ENCODE measurements at places on chromosomes 3 and 15. TPM values are rescaled to one million over a fixed set of nuclear protein-coding genes. Genes with fewer than 3 reads are reported as not detected.

Gene SEC22C
- 57.2 TPM for total RNA-seq

DNA sequence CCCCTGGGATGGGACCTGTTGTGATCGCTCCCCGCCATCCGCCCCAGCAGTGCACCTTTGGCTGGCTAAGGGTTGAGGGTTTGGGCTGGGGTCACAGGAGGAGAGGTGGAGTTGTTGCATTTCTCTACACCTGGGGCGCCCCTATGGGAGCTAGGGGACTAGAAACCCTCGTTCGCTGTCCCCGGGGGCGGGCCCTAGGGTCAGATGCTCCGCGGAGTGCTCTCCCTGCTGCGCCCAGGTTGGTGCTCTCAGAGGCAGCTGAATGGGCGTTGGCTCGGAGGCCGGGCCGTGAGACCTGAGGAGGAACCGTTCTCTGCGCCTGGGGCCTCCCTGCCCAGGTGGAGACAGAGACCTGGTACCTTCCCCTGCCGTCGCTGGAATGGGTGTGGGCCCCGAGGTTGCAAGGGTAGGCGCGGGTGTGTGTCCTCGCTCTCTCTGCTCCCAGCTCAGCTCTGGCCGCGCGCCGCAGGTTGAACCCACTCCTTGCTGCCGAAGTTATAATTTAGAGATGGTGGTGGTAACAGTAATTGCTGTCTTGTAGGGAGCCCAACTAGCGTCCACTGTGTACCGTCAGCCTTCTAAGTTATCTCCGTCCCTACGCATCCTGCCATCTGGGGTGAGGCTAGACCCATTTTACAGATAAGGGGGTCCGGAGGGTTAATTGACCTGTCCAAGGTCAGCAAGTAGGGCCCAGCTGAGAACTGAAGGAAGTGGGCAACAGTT lies 965 bp downstream of the FLNB start:
- no peak for DNase-seq

DNA sequence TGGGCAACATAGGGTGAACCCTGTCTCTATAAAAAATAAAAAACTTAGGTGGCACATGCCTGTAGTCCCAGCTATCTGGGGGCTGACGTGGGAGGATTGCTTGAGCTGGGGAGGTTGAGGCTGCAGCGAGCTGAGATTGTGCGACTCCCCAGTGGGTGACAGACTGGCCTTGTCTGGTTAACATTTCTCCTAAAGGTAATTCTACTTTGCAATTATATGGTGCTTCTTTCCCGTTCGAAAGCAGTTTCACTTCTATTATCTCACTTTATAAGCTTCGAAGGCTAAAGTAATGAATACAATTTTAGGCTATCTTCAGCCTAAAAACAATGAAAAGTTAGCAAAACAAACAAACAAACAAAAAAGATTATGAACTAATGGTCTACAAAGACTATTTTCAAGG lies 35.3 kb downstream of the COMMD2 start:
- no peak for DNase-seq

Gene SLC9C1
- not detected for total RNA-seq

Gene PTH1R
- total RNA-seq = 0.30 TPM

GRCh38 chr15:41160639-41161315 lies 44.7 kb upstream of the INO80 start:
- no peak for DNase-seq

DNA sequence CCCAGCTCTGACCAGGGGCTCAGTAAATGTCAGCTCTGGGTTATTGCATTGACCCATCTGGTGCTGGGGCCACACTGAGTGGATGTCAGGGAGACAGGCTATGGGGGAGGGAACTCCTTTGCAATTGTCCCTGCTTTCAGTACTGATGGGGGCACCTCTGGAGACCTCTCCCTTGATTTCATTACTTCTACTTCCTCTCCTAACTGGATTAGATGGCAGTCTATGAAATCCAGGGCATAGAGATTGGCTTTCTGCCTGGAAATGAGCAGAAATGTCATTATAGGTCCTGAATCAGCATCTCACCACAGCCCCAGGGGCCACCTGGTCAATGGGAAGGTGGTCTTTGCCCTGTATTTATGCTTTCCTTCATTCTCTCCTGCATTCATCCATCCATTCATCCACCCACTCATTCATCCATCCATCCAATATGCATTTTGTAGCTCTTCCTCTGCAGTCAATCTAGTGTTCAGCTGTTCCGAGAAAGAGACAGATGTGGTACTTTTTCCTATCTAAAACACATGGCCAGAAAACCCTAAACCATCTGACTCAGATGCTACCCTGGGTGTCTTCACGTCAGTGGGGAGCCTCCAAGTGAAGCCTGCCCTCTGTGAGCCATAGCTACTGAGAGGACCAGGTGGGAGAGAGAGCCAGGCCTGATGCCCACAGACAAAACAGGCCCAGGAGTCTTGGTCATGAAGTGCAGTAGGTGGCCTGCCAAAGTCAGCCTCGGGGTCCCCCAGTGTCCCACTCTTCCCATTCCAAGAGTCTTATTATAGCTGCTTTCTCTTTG lies 57.1 kb downstream of the CCDC33 start:
- no peak for DNase-seq

- no peak for DNase-seq
Measured at GRCh38 chr3:111874177-111874820, 15.2 kb downstream of the PHLDB2 start.

- no peak for DNase-seq
Measured at GRCh38 chr3:60707452-60708020, 543.7 kb downstream of the FHIT start.

Gene TM2D3
- 35.8 TPM for total RNA-seq

GRCh38 chr3:127990461-127990860 lies 61.8 kb upstream of the SEC61A1 start:
- no peak for DNase-seq

DNA sequence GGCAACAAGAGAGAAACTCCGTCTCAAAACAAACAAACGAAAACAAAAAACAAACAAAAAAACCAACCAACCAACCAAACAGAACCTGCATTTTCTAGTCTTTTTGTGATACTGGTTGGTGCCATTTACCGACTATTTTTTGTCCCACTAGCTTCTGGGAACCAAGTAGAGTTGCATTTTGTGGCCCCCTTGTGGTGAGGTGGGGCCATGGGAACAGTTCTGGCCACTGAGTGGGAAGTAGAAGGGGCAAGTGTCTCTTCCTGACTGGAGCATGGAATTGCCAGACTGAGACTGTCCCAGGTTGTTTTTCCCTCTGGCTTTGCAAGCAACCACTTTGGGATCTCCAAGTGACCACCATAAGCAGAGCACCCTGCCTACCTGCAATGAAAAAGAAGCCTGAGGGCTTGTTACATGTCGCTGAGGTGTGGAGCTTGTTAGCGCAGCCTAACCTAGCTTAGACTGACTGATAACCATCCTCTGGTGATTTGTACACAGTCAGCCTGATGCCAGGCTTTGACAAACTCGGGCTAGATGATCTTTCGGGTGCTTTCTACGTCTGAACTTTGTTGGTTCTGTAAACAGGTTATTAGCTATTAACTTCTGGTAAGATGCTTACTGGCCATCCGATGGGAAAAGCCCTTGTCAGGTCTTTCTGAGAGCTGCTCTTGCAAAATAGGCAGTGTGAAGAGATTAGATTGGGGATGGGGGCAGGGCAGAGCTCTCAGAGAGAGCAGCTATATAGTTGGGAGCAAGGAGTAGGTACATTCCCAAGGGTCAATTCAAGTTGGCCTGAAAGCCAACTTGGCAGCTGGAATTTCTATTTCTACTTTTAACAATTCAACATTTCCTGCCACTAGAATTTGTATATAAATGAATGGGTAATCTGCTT lies 172.2 kb downstream of the SSR3 start:
- DNase-seq = peak; percentile 22
